ENCODE measurements at places on chromosomes 12 and 14. TPM values are rescaled to one million over a fixed set of nuclear protein-coding genes. Genes with fewer than 3 reads are reported as not detected.

The KCNH3 gene
- total RNA-seq: 1.1 TPM

The NINJ2 gene
- total RNA-seq: 6.8 TPM

- H3K27ac ChIP-seq: no peak overlapping the region
- H3K27me3 ChIP-seq: peaks cover 5% of the 10 kb centered on the region
- DNase-seq: no peak
- H3K4me1 ChIP-seq: peaks cover 4% of the 10 kb centered on the region
These were observed 129.4 kb downstream of the RPAP3 start for GRCh38 chr12:47576289-47576945.

DNA sequence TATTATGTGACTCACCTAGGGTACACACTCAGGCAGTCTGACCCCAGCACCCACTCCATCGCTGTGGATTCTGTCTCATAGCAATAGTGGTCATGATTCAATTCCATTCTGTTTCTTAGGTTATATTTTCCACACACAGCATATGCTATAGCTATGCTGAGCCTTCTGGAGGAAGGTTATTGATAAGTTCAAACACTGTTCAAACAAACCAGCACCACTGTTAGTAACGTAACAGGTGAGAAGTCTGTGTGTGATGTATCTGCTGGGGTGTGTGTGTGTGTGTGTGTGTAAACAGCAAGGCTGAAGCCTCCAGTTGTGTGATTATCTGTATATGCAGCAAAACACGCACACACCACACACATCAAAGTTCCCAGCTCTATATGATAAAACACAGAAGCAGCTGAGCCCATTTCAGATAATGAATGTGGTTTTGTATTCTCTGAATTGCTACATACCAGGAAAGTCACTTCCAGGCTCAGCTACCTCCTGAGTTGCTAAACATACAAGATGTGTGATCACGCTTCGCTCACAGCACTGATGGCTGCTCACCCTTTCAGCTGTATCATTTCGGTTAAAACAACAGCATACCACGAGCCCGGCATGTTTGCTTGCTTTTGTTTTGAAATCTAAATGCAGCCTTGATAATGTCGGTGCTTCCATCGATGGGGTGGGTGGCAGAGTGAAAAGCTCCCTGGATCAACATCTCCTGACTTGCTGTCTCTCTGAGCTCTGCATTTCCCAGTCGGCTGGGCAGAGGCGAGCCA, 6.8 kb upstream of the SYNE3 start:
- no peaks in the 10 kb centered on the region for H3K27me3 ChIP-seq
- peak; percentile 76 for DNase-seq

GRCh38 chr14:70648346-70648745, 6.6 kb downstream of the TTC9 start:
- H3K4me1 ChIP-seq: peaks cover 60% of the 10 kb centered on the region
- no peak overlapping the region for H3K27ac ChIP-seq
- no peak overlapping the region for H3K4me3 ChIP-seq
- DNase-seq: no peak
- H3K27me3 ChIP-seq: no peaks in the 10 kb centered on the region

- no peak overlapping the region for H3K27ac ChIP-seq
- no peak overlapping the region for H3K4me3 ChIP-seq
- DNase-seq: no peak
- H3K27me3 ChIP-seq: peaks cover 17% of the 10 kb centered on the region
- no peaks in the 10 kb centered on the region for H3K4me1 ChIP-seq
- H3K36me3 ChIP-seq: no peaks in the 10 kb centered on the region
These were observed 23.2 kb upstream of the MEG3 start for GRCh38 chr14:100802766-100803165.

DNA sequence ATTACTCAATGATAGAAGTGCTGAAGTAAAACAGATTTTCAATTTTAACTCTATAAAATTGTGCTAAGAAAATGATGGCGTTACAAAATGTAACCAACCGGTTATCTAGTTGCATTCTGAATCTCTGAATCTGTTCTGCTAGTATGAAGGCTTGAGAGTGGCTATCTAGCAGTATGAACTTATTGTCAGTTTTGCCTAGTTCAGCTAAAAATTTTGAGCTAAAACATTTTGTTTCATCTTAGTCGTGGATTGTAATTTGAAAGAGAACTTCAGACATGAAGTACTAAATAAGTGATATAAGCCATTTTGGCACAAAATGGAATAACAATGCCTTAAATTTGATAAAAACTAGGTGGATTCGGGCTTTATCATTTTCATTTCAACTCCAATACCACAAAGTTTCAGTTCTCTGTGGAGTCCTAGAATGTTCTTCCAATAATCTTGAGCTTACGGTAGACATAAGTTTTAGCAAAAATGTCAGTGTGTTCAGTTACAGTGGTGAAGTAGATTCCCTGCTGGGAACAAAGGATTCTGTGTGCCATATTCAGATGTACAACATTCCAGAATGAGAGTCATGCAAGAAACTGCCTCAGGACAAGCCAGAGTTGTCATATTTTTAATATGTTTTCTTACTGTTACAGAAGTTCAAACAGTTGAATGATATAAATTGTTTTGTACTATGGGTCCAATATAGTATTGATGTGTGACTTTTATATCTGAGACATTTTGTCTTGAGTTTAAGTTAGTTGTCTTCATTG, 28.1 kb downstream of the ATP6V1D start:
- H3K4me1 ChIP-seq: no peaks in the 10 kb centered on the region
- H3K36me3 ChIP-seq: peaks cover 29% of the 10 kb centered on the region
- H3K27ac ChIP-seq: no peak overlapping the region
- H3K4me3 ChIP-seq: no peak overlapping the region
- H3K27me3 ChIP-seq: no peaks in the 10 kb centered on the region

GRCh38 chr12:56221232-56221756, 428 bp downstream of the RNF41 start:
- H3K36me3 ChIP-seq: peaks cover 7% of the 10 kb centered on the region
- H3K27ac ChIP-seq: peak overlapping the region; percentile 93
- H3K4me3 ChIP-seq: peak overlapping the region; percentile 97
- H3K4me1 ChIP-seq: peaks cover 42% of the 10 kb centered on the region
- no peaks in the 10 kb centered on the region for H3K27me3 ChIP-seq

Measured in activated CD8-positive, alpha-beta memory T cell treated with anti-CD3 and anti-CD28 coated beads, Interleukin-2, amount 10 ng/mL, durations not matched to agents 7 days and 5 days (primary cell).